Uterine smooth muscle cell (primary cell): ENCODE measurements at places on chromosomes 5 and 9. TPM values are rescaled to one million over a fixed set of nuclear protein-coding genes. Genes with fewer than 3 reads are reported as not detected.

Gene RMRP
- 11,544 and 12,668 TPM in 2 replicates for total RNA-seq

Gene HAPLN1
- total RNA-seq = 0.11 and 0.37 TPM in 2 replicates

Gene NMUR2
- under 0.01 TPM in 1 of 2 replicates, not detected in the other for total RNA-seq

Gene TAS2R1
- total RNA-seq = not detected in 2 replicates

Gene OR13C2
- not detected in 2 replicates for total RNA-seq

Gene RPP25L
- 28.7 and 30.6 TPM in 2 replicates for total RNA-seq

Gene NTNG2
- total RNA-seq = 3.5 and 6.1 TPM in 2 replicates

Gene GPR151
- total RNA-seq = not detected in 2 replicates

Gene MOCS2
- 33.9 and 45.0 TPM in 2 replicates for total RNA-seq

Gene SAXO1
- total RNA-seq = under 0.01 TPM in 1 of 2 replicates, not detected in the other

Gene SPATA31C1
- total RNA-seq = not detected in 2 replicates

Gene TCF7
- total RNA-seq = 0.37 and 2.0 TPM in 2 replicates

Gene PCDHGB1
- 0.44 and 1.2 TPM in 2 replicates for total RNA-seq

Gene SLC25A2
- 0.50 and 0.66 TPM in 2 replicates for total RNA-seq

Gene IL5
- total RNA-seq = not detected in 2 replicates

Gene BNC2
- 31.4 and 33.9 TPM in 2 replicates for total RNA-seq

Gene PDCD1LG2
- 10.1 and 13.6 TPM in 2 replicates for total RNA-seq

Gene ABLIM3
- total RNA-seq = 15.8 and 19.6 TPM in 2 replicates

Gene EQTN
- not detected in 2 replicates for total RNA-seq

Gene PCDHB8
- total RNA-seq = 0.11 and 0.25 TPM in 2 replicates

Gene CD72
- 0.87 and 1.2 TPM in 2 replicates for total RNA-seq

Gene GPR150
- total RNA-seq = 0.12 and 0.33 TPM in 2 replicates

Gene IFNA6
- not detected in 2 replicates for total RNA-seq

Gene ADGRV1
- total RNA-seq = 0.25 and 0.33 TPM in 2 replicates

Gene SLC36A2
- not detected in 2 replicates for total RNA-seq

Gene PKN3
- total RNA-seq = 1.5 and 4.0 TPM in 2 replicates

Gene CCL27
- total RNA-seq = 0.11 TPM in 1 of 2 replicates, not detected in the other

Gene SLC6A7
- total RNA-seq = under 0.01 TPM in 1 of 2 replicates, not detected in the other

Gene TMEM232
- 1.9 and 2.0 TPM in 2 replicates for total RNA-seq

Gene PHF24
- under 0.01 and 0.11 TPM in 2 replicates for total RNA-seq

Gene NAIP
- 2.0 and 4.1 TPM in 2 replicates for total RNA-seq

Gene CORO2A
- total RNA-seq = 0.12 and 0.44 TPM in 2 replicates

Gene JADE2
- 21.2 and 29.1 TPM in 2 replicates for total RNA-seq

Gene KCNT1
- total RNA-seq = not detected in 2 replicates

Gene CCDC69
- 1.5 and 2.0 TPM in 2 replicates for total RNA-seq

Gene SHISAL2B
- 0.25 TPM in 1 of 2 replicates, not detected in the other for total RNA-seq

Gene KCNIP1
- not detected in 2 replicates for total RNA-seq

Gene CAMK4
- 5.0 and 10.8 TPM in 2 replicates for total RNA-seq

Gene INSL4
- total RNA-seq = not detected in 2 replicates

Gene PRDM9
- not detected in 2 replicates for total RNA-seq

Gene PCDHB7
- 0.11 and 0.12 TPM in 2 replicates for total RNA-seq

Gene SPATA31A3
- not detected in 2 replicates for total RNA-seq

Gene IFNA21
- total RNA-seq = not detected in 2 replicates

Gene HTR1A
- not detected in 2 replicates for total RNA-seq

Gene DMRTA1
- 1.00 and 1.5 TPM in 2 replicates for total RNA-seq

Gene C7
- total RNA-seq = 0.12 TPM in 1 of 2 replicates, not detected in the other

Gene DDX4
- not detected in 2 replicates for total RNA-seq

Gene SH2D3C
- 0.11 and 0.25 TPM in 2 replicates for total RNA-seq
